ENCODE measurements at places on chromosomes 13 and 19. TPM values are rescaled to one million over a fixed set of nuclear protein-coding genes. Genes with fewer than 3 reads are reported as not detected.

The APLP1 gene
- 7.0 TPM for total RNA-seq

The SIGLEC6 gene
- total RNA-seq = not detected

The RNF113B gene
- not detected for total RNA-seq

The NKG7 gene
- total RNA-seq = not detected

The SELENOV gene
- not detected for total RNA-seq

The TMEM255B gene
- total RNA-seq = 1.6 TPM

The NEK5 gene
- total RNA-seq = not detected

The KBTBD7 gene
- total RNA-seq = 7.4 TPM

The IGFL3 gene
- not detected for total RNA-seq

The ALOX5AP gene
- total RNA-seq = 0.41 TPM

The CD209 gene
- total RNA-seq = not detected

The MBD3L1 gene
- not detected for total RNA-seq
